ENCODE measurements at places on chromosomes 6 and 20.

DNA sequence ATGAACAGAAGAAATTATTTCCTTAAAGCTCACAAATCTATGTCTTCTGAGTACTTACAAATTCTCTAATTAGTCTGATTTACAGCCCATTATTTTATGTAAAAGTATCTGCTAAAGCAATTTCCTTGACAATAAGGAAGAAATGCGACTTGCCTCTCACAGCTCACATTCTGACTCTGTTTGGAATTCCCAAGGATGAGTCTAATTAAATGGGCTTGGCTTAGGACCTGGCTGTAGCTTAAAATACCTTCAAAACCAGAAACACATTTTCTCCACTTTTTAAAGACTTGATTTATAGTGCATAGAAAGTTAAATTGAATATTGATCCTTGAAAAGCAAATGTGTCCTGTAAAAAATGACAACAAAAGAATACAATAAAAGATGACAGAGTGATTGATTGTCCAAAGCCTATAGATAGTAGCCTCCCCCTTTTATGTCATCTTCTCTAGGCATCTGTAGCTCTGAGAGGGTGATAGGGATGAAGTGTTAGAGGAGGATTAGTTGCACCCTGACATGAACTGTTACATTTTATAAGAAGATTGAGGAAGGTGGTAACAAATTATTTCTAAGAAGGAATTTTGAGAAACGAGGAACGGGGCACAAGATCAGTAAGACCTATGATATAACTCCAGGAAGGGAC lies 118.9 kb downstream of the MACROD2 start:
- no peak for DNase-seq

- DNase-seq: no peak
Observed at GRCh38 chr20:21027569-21027968, 78.6 kb downstream of the LINC00237 start.

- no peak for DNase-seq
Observed at GRCh38 chr6:100378576-100378975, 86.1 kb downstream of the SIM1 start.

- no peak for DNase-seq
Observed at GRCh38 chr6:36615018-36615761, 21.0 kb downstream of the SRSF3 start.

DNA sequence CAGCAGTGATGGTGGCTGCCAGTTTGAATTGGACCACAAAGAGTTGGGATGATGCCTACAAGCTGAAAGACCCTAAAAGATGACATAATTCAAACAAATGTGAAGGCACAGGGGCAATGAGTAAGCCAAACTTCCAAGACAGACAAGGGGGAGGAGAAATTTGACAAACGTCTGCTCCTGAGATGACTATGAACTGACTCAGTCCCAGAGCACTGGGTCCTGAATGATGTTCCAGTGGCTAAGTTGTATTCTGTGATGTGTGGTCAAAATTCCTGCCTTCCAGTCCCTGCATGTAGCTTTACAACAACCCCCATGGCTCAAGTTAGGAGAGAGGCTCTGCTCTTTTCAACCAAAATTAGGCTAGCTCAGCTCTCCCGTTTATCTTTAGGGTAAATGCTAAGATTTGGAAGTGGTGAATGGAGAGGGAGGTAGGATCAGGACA lies 86.1 kb upstream of the SIRPA start:
- DNase-seq: no peak

GRCh38 chr6:14642842-14643241 lies 525.3 kb downstream of the CD83 start:
- no peak for DNase-seq

DNA sequence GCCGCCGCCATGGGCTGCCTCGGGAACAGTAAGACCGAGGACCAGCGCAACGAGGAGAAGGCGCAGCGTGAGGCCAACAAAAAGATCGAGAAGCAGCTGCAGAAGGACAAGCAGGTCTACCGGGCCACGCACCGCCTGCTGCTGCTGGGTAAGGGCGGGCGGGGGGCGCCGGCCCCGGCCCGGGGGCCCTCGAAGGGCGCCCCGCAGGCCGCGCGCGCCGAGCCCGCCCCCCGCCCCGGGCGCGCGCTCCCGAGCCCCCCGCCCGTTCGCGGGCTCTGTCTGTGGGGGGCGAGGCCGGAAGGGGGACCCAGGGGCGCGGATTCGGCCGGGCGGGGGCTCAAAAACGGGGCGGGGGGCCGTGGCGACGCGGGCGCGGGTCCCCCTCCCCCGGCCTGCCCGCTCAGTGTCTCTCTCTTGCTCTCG lies 39.2 kb downstream of the GNAS start:
- no peak for DNase-seq

GRCh38 chr6:89298680-89299465 lies 16.2 kb downstream of the GABRR2 start:
- no peak for DNase-seq

DNA sequence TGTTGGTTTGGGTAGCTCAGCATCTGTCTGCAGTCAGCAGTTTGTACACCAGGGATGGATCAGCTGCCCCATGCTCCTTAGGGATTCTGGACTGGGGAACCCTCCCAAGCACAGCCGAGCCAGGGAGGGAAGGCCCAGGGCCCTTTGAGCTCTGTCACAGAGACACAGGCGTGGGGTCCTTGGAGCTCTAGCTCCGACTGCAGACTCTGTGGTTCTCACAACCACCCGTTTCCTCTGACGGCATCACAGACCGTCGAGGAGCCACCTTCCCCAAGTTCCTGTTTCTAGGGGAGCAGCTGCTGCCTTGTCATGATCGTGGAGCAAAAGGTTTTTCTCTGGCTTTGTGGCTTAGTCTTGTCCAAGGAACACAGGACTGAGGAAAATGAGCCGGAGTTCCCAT lies at the start of gene SLA2:
Gene SLA2, minus strand, starts transcription at position 199 of the 400 bp plus-strand sequence. CDS start 4,861 bp downstream, outside the sequence.
- no peak for DNase-seq

- no peak for DNase-seq
Observed at GRCh38 chr20:53652090-53652858, 58.6 kb upstream of the ZNF217 start.

- no peak for DNase-seq
Observed at GRCh38 chr6:36907781-36908180, 22.0 kb downstream of the C6orf89 start.

- DNase-seq: no peak
Observed at GRCh38 chr6:31453259-31453658, 44.7 kb upstream of the MICB start.

DNA sequence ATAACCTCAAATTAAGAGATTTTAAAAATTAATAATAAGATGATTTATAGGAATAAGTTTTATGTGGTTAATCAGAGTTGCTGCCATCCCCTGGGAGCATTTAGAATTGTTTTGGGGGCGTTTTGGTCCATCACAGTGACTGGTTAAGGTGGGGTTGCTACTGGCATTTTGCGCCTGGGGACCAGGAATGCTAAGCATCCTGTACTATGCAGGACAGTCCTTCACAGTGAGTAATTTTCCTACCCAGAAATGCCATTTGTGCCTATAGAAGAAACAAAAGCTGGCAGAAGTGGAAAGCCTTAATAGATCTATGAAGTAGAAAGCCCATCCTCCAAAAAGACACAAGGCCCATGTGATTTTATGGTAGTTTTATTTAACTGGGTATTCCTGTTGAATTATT lies 118.0 kb downstream of the ANKS1A start:
- DNase-seq: no peak

DNA sequence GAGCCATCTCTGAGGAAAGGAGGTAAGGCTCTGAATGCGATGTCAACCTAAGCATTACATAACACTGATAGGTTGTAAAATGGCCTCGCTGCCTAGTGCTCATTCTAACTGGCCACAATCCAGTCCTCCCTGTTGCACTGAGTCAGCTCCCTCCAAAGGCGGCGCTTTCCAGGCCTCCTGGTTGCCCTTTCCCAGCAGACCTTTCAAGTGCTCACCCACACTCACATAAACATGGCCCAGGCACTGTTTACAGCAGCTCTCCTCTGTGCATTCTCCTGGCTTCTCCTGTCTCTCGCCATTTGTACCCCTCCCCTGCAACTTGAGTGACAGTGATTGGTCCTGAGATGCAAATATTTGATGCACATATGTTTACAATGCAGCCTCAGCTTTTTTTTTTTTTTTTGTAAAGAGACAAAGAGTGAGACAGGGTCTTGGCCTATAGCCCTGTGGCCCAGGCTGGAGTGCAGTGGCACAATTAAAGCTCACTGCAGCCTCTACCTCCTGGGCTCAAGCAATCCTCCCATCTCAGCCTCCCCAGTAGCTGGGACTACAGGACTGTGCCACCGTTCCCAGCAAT lies 36.8 kb upstream of the PRND start:
- DNase-seq: no peak

DNA sequence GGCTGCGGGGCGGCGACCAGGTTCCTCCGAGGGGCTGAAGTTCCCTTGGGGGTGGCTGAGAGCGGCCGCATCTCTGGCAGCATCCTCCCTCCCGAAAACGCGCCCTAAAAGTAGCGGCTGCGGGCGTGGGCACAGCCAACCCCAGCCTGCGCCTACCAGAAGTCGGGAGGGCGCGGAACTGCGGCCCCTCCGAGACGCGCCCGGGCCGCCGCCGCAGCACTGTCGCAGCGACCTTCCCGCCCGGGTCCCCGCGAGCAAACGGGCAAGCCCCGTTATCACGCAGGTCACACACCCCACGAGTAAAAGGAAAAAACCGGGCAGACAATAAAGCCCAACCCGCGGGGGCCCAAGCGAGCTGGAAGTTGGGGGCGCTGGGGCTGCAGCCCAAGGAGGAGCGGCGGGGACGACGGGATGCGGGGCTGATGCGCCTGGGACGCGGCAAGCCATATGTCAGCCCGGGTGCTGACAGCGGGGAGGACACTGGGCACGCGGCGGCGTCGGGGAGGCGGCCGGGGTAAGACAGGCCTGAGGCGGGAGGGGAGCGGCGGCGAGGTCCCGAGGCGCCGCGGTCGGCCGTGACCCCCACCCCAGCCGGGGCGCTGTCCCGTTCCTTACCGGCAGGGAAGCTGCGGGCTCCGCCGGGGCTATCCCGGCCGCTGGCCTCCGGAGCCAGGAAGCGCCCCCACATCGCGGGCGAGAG lies 659 bp downstream of the CEP85L start:
- DNase-seq: no peak

DNA sequence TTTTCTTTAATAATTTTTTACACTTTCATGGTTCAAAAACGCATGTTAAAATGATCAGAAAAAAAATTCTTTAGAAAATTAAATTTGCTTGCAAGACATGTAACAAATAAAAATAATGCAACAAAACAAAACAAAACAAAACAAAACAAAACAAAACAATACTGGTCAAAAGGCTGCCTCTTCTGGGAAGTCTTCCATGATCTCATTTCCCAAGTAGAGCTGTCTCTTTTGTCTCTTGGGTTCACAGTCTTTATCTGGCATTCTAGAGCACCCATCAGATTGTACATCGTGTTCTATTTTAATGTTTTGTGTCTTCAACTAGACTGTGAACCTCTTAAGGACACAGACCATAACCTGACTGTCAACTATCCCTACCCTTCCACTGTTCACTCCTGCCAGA lies 25.3 kb downstream of the TP53INP2 start:
- DNase-seq: no peak

DNA sequence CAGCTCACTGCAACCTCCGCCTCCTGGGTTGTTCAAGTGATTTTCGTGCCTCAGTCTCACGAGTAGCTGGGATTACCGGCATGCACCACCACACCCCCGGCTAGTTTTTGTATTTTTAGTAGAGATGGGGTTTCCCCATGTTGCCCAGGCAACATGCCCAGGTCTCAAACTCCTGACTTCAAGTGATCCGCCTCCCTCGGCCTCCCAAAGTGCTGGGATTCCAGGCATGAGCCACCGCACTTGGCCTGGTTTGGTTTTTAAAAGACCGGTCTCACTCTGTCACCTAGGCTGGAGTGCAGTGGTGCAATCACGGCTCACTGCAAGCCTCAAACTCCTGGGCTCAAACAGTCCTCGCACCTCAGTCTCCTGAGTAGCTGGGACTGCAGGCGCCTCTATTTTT lies 40.1 kb downstream of the VSTM2L start:
- DNase-seq: no peak

GRCh38 chr20:45836841-45837240 lies 3.2 kb downstream of the SNX21 start:
- DNase-seq: no peak

DNA sequence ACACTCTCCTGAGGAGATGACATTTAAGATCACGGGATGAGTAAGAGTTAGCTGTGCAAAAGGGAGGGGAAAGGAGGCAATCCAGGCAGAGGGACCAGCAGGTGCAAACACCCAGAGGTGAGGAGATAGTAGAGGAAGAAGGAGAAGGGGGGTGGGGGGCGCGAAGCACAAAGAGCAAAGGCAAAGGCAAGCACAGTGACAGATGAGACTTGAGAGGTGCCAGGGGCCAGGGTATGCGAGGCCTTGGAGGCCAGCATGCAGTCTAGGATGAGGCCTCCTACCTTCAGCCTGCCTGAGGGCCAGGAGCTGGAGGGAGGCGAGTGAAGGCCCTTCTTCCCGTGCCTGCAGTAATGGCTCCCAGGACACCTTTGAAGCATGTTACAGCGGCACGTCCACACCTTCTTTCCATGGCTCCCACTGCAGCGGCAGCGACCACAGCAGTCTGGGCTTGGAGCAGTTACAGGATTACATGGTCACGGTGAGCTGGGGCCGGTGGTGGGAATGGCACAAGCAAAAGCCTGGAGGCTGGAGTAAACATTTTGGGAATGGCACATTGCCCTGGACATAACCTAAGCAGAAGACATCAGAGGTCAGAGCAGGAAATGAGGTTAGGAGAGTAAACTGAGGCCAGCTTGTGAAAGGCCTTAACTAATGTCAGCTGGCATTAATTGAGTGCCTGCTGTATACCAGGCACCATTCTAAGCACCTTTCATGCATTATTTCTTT lies 18.6 kb downstream of the CCM2L start:
- peak; percentile 42 for DNase-seq

DNA sequence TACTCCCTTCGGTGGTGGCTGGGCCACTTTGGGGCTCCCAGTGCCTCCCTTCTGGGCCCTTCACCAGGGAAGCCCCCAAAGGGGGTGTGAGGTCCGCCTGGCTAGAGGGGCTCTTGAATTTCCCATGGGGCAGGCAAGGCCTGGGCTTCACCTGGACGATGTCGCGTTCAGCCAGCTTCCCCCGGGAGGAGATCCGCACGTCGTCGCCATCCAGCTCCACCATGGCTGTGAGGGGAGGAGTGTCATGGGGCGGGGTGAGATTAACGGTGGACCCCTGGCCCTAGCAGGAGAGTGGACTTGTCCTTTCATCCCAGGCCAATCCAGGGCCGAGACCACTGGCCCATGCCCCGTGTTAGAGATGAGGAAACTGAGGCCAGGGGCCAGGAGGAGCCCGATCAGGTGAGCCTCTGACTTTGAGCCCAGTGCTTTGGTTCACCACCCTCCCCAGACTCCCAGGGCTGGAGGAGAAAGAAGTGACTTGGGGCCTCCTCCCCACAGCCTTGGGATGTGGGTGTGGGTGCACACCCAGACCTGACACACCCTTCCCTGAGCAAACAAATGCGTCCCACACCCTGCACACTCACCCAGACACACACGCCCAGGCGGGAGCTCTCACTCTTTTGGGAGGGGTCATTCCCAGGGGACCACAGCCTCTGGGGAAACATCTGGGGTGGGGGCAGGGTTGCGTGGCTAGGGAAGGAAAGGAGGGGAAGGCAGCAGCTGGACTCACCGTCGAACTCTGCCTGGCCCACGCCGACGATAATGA lies 46.1 kb downstream of the RAB44 start:
- DNase-seq: no peak

- DNase-seq: no peak
Observed at GRCh38 chr6:107988570-107988969, 30.6 kb upstream of the SEC63 start.

GRCh38 chr6:33696548-33697518 lies 14.7 kb downstream of the UQCC2 start:
- DNase-seq: no peak

- no peak for DNase-seq
Observed at GRCh38 chr6:27693766-27694546, 218.2 kb downstream of the OR2B2 start.
